ENCODE measurements at places on chromosomes 4 and X. TPM values are rescaled to one million over a fixed set of nuclear protein-coding genes. Genes with fewer than 3 reads are reported as not detected.

ZRSR2 gene
- total RNA-seq, result 11.1 TPM

CFP gene
- 3.2 TPM for total RNA-seq

PF4V1 gene
- not detected for total RNA-seq

SPIN2A gene
- total RNA-seq, result 1.4 TPM

- DNase-seq, result no peak
Observed at GRCh38 chr4:166277401-166277800, 404.4 kb downstream of the TLL1 start.

GRCh38 chrX:35115205-35115604 lies 172.6 kb downstream of the FAM47B start:
- no peak for DNase-seq

GRCh38 chr4:40897557-40898203 lies 147.9 kb downstream of the NSUN7 start:
- DNase-seq, result peak; percentile 90

GRCh38 chr4:168241953-168242352 lies 76.6 kb downstream of the DDX60 start:
- no peak for DNase-seq

DNA sequence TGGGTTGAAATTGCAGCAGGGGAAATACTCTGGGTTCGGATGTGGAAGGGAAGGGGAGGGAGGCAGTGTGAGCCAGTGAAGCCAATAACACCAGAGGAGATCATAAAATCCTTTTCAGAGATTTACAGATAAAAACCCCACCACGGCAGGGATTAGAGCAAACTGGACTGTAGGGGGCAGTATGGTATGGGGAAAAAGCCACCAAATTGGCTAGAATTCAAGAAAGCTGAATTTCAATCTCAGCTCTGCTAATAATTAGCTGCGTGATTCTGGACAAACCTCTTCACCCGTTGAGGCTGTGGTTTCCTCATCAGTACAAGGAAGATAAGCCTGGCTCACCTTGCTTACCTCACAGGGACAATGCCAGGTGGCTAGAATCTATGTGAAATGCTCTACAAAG lies 108.1 kb downstream of the ATG4A start:
- no peak for DNase-seq

DNA sequence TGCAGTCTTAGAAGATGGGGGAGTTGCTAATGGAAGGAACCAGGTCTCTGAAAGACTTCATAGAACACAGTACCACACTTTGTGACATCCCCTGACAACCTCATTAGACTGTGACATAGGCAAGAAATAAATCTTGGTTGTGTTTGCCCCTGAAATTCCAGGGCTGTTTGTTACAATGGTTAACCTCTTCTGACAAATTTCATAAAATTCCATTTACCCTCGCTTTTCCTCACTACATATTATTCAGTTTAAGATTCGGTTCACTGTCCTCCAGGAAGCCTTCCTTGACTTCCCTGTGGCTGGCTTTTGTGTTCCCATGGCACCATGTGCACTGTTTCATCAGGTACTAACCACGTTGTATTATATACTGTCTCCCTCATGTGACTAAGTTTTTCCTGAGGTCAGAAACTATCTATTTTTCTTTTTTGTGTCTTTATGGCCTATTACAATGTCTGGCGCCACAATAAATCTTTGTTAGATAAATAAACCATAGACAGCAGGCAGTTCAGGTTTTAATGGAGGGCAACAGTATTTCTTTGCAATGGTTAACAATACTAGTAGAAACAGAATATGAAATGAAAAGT lies 54.2 kb downstream of the ATXN3L start:
- no peak for DNase-seq

DNA sequence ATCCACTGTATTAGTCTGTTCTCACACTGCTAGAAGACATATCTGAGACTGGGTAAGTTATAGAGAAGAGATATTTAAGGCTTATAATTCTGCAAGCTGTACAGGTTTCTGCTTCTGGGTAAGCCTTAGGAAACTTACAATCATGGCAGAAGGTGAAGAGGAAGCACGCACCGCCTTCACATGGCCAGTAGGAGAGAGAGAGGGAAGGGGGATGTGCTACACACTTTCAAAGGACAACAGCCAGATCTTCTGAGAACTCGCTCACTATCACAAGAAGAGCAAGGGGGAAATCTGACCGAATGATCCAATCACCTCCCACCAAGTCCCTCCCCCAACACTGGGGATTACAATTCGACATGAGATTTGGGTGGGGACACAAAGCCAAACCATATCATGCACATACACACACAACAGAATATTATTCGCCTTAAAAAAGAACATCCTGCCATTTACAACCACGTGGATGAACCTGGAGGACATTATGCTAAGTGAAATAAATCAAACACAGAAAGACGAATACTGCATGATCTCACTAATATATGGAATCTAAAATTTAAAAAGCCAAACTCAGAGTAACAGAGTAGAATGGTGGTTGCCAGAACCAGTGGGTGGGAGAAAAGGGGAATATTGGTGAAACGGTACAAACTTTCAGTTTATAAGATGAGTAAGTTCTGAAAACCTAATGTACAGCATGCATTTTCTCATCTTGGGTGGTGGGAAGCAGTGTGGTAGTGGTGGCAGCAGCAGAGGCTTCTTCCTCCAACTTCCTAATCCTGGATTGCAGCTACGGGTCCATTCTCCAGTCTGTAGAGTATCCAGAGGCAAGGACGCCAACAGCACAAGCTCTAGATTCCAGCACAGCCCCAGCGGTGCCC lies 12.8 kb downstream of the FRYL start:
- no peak for DNase-seq

- no peak for DNase-seq
Observed at GRCh38 chr4:94507281-94507680, 55.5 kb downstream of the PDLIM5 start.

DNA sequence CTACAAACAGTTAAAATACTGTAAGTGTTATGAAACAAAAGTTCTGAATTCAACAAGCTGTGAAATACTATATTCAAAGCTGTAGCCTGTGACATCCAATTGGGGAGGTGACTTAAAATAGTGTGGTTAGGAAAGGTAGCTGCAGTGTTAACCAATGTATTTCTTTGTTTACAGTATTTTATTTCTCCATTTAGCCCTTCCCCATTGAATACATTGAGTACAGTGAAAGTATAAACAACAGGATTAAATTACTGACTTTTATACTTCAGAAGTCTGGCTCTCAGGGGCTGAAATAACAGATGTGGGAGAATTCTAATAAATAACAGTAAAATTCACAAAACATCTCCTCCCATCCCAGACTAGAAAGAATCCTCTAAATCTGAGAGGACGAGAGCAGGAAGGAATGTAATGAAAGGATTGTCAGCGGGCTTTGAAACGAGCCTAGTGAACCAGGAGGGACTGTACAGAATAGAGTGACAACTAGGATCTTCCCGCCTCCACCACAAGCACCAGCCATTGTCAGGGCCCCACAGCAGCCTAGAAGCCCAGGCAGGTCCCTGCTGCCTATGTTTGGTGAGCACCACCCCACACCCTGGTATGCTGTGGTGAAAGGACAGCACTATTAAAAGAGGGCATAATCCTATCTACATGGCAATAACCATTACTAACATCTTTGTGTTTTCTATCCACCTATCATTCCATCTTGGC lies 73.7 kb downstream of the SPCS3 start:
- DNase-seq, result no peak

DNA sequence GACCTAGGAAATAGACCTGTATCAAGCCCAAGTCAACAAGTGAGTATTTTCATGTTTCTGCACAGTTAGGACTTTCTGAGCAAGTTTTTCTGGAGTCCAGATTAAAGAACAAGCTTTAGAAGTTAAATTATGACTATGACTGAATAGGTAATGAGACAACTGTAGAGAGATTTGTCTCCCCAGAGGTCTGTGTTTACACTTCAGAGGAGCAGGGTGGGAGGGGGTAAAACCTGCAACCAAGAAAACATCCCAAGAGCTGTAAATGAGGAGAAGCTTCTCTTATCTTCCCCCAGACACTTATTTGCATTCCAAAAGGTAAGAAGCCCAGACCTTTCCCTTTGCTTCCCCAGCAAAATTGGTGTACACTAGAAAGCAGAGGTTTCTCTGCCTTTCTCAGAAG lies 22.1 kb upstream of the CEP135 start:
- no peak for DNase-seq

DNA sequence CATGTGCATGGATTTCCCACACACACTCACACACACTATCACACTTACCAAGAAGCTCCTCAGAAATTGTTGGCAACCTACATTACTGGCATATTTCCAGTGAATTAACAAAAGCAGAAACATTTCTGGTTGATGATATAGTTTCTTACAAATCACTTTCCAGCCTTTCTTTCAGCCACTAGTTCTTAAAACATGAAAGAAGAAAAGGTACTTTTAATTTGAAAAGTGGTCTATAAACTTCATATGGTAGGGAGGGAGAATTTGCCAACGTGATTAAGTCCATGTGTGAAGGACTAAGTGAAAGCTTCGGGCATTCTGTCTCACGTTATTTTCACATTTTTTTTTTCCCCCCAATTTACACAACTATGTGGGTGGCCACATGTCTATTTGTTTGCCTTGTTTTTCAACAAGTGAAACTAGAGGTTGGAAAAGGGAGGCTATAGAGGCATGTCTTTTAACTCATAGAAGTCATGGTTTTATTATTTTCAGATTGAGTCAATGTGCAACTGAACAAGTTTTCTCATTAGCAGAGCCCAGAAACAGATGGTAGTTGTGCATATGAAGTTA lies 832.1 kb upstream of the INTU start:
- no peak for DNase-seq

DNA sequence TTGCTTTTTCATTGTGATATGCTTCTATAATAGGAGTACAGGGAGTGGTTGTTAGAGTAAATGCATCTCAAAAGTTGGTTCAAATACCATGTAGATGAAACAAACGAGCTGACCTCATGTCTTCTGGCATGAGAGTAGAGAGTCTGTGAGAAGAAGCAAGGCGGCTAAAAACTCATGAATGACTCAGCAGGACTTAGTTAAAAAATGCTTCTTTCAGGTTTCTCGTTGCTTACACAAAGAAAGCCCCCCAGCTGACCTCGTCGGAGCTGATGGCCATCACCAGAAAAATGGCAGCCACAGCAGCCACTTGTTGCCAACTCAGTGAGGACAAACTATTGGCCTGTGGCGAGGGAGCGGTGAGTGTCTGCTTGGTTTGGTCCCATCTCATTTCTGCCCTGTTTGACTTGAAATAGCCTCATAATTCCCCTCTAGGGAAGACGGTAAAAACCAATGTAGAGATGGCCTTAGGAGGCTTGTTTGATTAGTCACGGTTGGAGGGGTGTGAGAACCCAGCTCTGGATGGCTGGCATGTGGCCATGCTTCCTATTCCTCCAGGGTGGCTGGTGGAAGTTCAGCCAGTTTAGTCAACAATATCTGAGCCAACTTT lies 14.5 kb downstream of the AFP start:
- peak; percentile 76 for DNase-seq

DNA sequence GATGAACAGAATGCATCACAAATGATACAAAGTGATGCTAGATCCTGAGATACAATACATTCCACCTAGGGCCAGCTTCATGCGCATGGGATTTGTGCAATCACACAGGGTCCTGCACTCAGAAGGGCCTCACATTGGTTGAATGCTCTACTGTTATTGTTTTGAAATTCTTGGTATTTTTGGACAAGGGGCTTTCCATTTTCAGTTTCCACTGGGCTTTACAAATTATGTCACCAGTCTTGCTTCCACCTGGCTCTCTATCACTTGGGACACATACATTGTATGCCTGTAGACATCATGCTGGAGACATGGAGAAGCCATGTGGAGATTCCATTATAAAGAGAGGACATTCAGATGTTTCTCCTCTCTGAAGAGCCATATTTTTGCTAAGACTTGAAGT lies 155.8 kb downstream of the NAA11 start:
- no peak for DNase-seq

GRCh38 chrX:47198026-47198686 lies 4.5 kb downstream of the UBA1 start:
- DNase-seq, result no peak

- DNase-seq, result no peak
Observed at GRCh38 chr4:41143311-41144039, 70.9 kb downstream of the APBB2 start.

DNA sequence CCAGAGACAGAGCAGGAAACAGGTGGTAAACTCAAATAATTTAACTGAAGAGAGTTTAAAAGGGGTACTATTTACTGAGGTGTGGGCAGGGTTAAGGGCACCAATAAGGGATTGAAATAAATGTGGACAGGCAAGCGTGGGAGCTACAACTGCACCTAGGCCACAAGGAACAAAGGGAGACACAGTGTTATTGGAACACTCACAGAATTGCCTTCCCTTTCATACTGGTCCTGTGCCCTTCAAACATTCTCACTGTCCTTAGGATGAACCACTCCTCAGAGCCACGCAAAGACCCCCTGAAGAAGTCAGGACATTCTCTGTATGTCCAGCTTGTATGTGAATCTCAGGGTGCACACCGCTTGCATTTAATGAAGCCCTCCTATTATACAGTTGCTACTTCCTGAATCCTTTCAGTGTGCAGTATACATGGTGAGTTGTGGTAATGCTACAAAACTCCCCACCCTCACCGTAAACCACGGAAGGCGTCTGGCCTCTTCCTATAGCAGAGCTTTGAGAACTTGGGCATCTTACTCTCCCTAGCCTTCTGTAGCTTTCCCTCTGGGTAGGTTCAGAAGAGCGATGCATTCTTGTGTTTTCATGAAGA lies 9.6 kb upstream of the MRPL1 start:
- no peak for DNase-seq

- DNase-seq, result no peak
Observed at GRCh38 chr4:3599951-3600350, 67.7 kb upstream of the LRPAP1 start.

DNA sequence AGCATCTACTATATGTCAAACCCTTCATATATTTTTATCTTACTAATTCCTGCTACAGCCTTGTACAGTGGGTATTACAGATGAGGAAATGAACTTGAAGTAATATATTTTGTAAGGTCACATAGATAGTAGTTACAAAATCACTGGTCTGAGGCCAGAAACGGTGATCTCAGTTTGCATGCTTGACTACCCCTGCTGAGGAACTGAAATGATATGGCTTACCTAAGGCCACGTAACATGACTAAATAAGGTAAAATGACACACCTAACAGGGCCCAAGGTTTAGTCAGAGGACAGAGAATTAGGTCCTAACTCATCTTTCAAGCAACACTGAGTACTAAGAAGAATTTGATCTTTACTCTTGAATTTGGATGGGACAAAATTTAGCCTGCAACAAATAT lies 1.5 kb upstream of the COMMD8 start:
- no peak for DNase-seq

DNA sequence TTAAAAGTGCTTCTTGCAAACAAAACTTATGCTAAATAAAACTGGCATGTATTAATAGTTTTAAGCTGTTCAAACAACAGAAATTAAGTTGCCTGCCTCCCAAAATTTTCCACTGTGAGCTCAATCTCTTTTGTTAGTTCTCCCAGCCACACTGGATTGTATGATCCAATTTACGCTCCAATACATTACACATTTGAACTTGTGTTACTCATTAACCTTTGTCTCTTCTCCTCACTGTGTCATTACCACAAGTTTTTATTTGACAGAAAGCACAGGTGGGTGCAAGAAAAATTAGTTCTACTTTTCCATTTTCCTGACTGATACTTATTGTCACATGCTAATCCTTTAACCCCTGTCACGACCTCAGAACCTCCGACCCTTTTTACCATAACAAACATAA lies 55.5 kb downstream of the SHISA3 start:
- no peak for DNase-seq

Data from posterior vena cava (tissue), 2 donors.